ENCODE measurements at places on chromosomes 1 and 21. TPM values are rescaled to one million over a fixed set of nuclear protein-coding genes. Genes with fewer than 3 reads are reported as not detected.
A peak's percentile ranks its signal among the peaks of the same experiment; 100 is the strongest.

- DNase-seq: no peak
Measured at GRCh38 chr21:46604975-46605766, at the start of gene S100B. Gene S100B, minus strand, starts transcription at chr21:46605082. Its CDS starts 2,667 bp downstream, at chr21:46602415.

- no peak for DNase-seq
Measured at GRCh38 chr1:153520818-153521476, 14.8 kb downstream of the S100A6 start.

Gene HOOK1
- 3.6 TPM for total RNA-seq

DNA sequence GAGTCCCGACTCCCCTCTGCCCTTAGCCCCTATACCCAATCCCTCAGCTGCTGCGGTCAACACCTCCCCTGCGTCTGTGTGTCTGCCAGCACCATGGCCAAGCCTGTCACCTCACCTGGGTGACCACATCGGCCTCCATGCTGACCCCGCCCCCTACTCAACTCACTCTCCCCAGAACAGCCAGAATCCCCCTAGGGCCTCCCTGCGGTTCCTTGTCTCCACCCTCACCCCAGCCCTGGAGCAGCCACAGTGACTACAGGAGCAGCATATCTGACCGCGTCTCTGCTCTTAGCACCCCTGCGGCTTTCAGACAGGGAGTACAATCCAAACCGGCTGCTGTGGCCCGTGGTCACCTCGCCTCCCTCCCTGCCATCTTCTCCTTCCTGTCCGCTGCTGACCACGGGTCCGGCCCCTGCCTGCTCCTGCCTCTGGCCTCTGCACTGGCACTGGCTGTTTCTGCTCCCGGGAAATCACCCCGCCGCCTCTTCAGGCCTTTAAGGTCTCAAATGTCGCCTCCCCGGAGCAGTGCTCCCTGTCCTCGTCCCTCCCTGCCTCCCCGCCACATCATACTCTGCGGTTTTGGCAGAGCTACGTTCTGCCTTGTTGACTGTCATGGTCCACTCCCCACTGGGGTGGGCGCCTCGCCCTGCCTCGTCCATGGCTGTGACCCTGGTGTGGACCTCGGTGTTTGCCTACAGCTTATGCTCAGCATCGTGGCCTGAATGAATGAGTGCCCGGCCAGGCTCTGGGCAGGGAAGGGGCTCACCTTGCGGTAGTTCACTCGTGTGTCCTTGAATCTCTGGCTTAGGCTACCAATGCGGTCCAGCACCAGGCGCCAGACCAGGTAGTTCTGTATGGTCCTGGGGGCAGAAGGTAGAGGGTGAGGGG lies 11.1 kb downstream of the PRXL2B start:
- no peak for DNase-seq

Gene ZBTB7B
- 20.4 TPM for total RNA-seq

Gene FCRLA
- total RNA-seq: 0.35 TPM

DNA sequence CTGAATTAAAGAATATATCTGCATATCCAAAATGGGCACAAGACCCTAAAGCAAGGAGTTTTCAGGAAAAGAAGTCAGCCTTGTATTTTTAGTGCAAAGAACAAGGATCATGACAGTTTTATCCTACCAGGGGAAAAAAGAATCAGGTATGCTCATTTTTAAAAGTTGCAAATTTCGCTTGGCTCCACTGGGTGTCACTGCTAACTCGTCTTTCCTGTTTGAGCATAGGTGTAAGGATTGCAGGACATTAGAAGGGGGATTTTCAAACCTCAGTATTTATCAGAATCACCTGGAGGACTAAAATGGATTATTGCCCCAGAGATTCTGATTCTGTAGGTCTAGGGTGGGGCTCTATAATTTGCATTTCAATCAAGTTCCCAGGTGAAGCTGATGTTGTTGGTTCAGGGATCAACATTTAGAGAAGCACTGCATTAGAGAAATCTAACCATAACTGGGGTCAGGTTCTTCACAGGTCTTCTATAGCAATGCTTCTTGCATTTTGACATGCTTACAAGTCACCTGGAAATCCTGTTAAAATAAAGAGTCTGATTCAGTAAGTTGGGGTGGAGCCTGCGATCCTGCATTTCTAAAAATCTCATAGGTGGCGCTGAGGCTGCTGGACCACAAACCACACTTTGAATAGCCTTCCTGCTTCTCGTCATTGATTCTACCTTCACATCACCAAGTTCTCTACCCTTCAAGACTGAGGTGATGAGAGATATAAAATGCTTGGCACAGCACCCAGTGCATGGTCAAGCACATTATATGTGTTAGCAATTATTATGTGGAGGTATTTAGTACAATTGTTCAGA lies 39.6 kb downstream of the NUF2 start:
- DNase-seq: no peak

DNA sequence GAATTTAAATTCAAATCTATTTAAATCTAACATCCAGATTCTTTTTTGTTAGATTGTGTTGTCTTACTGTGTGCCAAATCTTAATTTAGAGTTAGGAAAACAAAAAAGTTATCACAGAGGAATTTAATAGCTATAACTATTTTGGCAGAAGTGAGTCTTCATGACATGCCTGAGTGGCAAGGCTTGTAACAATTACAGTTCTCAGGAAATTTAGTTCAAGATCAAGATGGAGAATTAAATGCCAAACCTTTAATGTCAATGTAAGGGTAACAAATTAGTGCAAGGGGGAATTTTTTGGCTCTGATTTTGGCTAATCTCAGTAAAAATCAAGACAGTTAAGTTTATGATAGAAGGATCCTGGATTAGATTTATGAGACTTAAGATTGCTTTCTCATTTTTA lies 58.4 kb downstream of the GDAP2 start:
- no peak for DNase-seq

- DNase-seq: no peak
Measured at GRCh38 chr21:32215306-32215685, 63.6 kb downstream of the MIS18A start.

Gene TTC39A
- 21.3 TPM for total RNA-seq

DNA sequence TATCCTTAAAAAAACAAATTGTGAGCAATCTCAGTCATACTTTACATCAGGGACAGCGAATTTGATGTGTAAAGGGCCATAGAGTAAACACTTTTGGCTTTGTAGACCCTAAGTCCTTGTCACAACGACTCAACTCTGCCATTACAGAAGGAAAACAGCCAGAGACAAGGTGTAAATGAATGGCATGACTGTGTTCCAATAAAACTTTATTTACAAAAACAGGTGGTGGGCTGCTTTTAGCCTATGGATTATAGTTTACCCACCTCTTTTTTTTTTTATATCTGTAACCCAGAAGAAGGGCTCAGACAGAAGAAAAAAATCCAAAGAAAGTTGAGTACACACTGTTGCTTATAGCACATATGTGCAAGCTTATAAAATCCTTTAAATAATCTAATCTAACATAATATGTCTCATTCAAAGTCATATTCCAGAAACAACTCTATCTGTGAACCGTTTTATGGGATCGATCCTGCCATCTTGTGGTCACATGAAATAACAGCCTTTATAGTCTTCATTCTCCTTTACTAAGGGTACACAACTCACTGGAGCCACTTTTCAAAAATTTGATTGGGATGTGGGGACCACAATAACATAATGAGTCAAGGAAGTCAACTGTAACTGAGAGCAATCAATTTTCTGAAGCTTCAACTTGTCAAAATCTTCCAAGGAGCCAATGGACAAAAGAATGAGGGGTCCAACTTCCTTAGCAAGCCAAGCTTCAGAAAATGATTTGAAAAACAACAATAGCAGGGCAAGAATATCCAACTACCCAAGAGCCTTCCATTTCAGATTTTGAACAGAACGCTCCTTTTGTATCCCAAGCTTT lies 142.2 kb upstream of the KRTAP19-8 start:
- DNase-seq: no peak

- DNase-seq: no peak
Measured at GRCh38 chr1:31010086-31010989, 55.2 kb downstream of the PUM1 start.

GRCh38 chr1:235266325-235266724 lies 61.7 kb downstream of the ARID4B start:
- DNase-seq: no peak

Gene WNT9A
- total RNA-seq: 2.7 TPM

Gene MFAP2
- total RNA-seq: 42.2 TPM

GRCh38 chr21:15742694-15743093 lies 12.9 kb downstream of the USP25 start:
- no peak for DNase-seq

- no peak for DNase-seq
Measured at GRCh38 chr1:203342192-203342940, 8.6 kb downstream of the FMOD start.

DNA sequence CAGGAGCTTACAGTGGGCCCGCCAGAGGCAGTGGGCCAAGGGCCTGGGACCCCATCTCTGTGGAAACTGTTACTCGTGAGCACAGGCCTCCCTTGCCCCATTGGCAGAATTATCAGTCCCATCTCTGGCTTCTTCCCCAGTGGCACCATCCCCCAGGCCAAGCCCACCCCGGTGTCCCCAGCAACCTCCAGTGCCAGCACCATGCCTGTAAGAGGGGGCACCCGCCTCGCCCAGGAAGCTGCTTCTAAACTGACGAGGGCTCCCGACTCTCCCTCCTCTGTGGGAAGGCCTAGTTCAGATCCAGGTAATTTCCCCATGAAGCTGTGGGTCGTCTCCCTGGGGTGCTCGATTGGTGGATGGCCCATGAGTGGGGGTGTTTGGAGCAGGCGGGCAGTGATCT lies 46.8 kb downstream of the TNFRSF8 start:
- DNase-seq: no peak

GRCh38 chr1:36572906-36573305 lies 90.2 kb upstream of the CSF3R start:
- DNase-seq: no peak

DNA sequence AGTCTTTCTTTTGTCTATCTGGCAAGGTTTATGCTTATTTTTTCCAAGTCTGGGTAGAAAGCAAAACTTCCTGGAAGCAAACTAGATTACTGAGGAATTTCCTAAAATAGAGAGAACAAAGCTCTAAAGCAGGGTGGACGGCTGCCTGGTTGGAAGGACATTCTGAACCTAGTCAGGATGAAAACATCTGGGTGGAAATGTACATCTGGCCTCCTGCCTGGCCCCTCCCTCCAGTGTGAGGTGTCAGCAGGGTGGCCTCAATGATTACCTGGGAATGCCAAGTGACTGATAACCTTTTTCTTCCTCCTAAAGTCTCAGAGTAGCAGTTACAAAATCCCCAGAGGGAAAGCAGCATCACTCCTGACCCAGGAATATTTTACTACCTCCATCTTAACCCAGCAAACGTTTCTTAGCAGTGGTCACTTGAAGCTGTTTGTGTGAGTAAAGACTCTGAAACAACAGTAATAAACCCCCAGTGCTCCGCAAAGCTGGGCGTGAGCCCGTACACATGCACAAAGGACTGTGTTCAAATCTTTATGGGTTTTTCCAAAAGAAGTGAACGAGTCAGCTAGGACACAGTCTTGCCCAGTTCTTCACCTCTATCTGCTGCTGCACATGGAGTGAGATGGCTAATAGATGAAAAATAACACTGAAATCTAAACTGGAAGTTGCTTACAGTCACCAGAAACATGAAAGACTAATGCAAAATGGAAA lies 18.9 kb downstream of the ANGPTL7 start:
- DNase-seq: no peak

Gene CD58
- 15.5 TPM for total RNA-seq

DNA sequence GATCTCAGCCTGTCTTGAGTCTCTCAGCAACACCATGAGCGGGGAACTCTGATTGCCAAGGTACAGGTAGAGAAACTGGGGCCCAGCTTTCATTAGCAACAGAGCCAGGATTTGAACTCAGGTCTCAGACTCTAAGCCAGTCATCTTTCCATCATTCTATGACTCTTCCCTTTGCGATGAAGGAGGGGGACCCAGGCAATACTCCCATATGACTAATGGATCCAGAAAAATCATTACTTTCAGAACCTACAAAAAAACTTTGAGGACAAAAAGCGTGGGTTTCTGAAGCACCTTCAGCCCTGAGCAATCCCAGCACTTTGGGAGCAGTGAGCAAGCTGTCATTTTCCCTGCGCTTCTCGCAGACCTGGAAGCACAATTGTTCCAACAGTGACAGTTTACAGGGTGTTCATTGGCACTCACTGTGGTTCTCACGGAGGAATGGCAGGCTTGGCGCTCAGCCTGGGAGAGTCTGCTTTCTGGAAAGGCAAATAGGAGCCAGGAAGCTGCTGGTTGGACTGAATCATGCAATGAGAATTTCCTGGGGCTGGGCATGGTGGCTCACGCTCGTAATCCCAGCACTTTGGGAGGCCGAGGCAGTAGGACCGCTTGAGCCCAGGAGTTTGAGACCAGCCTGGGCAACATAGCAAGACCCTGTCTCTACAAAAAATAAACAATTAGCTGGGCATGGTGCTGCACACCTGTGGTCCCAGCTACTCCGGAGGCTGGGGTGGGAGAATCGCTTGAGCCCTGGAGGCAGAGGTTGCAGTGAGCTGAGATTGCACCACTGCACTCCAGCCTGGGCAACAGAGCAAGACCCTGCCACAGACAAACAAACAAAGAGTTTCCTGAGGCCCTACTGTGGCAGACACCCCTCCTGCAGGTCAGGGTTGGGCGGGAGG lies 40.1 kb downstream of the SLC2A7 start:
- DNase-seq: peak; percentile 74

DNA sequence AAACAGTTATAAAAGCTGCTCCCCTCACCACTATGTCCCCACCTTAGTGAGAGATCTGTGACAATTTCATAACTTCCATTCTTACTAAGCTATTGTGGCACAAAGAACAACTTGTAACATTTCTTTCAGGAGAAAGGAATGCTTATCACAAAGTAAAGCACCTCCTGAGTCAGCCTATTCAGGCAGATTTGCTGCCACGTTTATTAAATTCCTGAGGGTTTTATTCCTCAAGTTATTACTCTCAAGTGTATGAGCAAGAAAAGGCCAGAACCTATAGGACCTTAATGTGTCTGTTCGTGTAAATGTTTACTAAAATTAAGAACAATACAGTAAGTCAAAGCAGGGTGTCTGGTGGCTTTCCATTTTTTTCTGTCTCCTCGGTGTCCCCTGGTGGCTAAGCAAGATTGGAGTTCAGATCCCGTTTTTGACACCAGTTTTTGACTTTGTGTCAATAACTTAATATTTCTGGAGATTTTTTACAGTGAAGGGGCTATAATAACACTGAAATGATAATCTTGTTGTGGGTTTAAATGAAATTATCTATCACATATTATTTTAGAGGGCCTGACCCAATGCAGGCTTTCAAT lies 1539.6 kb downstream of the BRINP3 start:
- DNase-seq: no peak

Gene AJAP1
- total RNA-seq: 2.4 TPM

- DNase-seq: no peak
Measured at GRCh38 chr1:244159646-244160045, 108.6 kb downstream of the ZBTB18 start.

- peak; percentile 44 for DNase-seq
Measured at GRCh38 chr1:235442788-235443429, 61.3 kb downstream of the B3GALNT2 start.

Gene CD1E
- total RNA-seq: not detected
